Coronary artery (tissue), 2 donors: ENCODE measurements at places on chromosomes 2 and 18.

GRCh38 chr18:3281456-3282400, 19.8 kb downstream of the MYL12B start:
- no peak for DNase-seq

GRCh38 chr18:48888773-48889080, 62.0 kb downstream of the SMAD7 start:
- DNase-seq, result peak; percentile 66

GRCh38 chr18:72700961-72701710, 157.0 kb upstream of the CBLN2 start:
- no peak for DNase-seq

DNA sequence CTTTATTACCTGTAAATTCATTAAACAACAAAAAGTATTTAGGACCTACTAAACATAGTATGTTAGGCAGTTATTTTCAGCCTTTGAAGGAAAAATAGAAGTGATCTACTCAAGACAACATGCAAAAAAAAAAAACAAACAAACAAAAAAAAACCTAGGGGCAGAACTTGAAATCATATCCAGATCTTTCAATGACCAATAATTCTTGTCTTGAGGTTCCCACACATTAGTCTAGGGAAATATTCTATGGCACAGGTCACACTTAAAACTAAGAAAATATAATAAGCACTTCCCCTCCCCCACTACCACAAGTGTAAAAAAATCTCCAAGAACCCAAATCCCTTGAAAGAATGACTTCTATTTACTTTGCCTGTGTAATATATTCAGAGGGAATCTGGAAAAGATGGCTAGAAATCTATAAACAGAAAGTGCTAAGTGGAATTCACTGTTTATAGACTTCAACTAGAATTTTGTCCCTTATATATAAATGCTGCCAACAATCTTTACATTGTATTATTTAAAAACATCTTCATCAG, 3.5 kb downstream of the PELI1 start:
- DNase-seq, result no peak
